ENCODE measurements at places on chromosomes 6 and 20.

DNA sequence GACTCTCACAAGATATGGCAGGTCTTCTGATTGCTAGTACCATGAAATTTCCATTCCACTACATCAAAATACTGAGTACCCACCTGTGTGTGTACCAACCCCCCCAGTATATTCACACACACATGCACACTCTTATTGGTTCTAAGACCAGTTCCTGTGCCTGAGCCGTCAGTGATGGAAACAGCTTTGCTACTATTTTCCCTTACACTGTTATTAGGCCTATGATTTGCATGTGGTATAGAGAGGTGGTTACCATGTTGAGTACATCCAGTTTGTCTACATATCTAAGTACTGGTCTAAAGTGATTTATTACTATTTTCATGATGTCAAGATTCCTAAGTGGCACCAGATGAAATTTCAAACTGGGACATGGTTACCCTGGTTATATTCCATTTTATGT is 459.9 kb downstream of the BCKDHB start:
- no peak for DNase-seq

DNA sequence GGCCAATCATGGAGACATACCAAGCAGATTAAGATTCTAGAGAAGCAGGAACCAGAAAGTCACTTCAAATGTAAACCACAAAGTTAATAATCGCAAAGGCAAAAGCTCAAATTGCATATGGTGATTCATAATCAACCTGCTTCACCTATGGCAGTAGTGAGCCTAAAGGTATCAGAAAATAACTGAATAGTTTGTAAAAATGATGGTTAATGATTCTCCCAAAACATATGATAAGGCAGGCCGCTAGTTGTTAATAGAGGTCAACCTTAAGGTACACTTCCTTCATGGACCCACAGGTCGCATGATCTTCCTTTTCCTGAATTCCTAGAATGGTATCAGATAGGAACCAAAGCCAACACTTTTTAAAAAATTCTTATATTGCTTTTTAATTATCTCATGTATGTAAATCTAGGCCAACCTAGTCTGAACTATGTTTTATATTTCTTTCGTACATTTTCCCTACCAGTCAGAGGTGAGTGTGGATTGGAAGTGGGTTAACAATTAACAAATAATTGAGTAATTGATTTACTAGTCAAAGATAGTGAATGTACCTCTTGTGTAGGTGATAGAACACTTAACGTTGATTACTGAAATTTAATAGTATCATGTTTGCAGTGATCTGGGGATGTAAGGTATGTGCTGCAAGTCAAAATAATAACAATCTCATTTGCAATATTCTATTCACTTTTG is 16.4 kb downstream of the TAAR2 start:
- DNase-seq, result no peak

- no peak for DNase-seq
Measured at GRCh38 chr6:133288662-133289061, 47.5 kb downstream of the EYA4 start.

- no peak for DNase-seq
Measured at GRCh38 chr20:13526551-13526950, 112.2 kb downstream of the TASP1 start.

DNA sequence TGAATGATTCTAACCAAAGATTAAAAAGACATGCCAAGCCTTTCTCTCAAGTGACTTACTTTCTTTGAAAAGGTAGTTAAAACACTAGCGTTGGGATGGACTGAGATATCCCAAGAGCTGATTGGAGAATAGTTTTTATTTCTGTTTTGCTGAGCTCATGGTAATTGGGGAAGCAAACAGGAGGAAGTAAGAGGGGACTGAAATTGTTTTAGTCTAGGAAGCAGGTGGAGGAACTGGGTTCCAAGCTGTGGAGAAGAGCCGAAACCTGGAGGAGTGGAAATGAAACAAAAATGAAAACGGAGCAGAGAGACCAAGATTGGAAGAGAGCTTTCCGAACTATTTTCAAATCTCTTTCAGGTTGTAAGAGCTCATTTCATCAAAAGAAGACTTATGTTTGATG is 59.9 kb upstream of the TENT5A start:
- no peak for DNase-seq

GRCh38 chr6:127518191-127518709 is 885 bp downstream of the MTCL3 start:
- no peak for DNase-seq

DNA sequence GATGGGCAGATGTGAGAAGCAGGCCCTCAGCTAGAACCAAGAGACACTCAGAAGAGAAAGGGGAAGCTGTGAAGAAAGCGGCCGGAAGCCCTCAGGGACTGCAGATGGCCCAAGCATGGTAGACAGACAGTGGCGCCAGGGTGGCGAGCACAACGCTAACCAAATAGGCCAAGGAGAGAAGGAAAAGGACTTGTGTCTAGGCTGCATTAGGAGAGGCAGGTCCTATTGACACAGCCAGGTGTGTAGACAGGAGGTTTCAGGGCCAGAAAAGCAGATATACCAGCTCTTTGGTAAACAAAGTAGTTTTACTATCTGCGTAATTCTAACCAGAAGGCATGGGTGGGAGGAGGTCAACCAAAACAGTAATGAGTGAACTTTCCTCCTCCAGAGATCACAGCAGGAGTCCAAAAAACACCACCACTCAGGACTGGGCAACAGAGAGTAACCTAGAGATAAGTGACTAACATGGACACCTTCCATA is 15.8 kb upstream of the MAP7 start:
- no peak for DNase-seq

GRCh38 chr6:105359419-105360370 is 43.2 kb downstream of the PREP start:
- no peak for DNase-seq

DNA sequence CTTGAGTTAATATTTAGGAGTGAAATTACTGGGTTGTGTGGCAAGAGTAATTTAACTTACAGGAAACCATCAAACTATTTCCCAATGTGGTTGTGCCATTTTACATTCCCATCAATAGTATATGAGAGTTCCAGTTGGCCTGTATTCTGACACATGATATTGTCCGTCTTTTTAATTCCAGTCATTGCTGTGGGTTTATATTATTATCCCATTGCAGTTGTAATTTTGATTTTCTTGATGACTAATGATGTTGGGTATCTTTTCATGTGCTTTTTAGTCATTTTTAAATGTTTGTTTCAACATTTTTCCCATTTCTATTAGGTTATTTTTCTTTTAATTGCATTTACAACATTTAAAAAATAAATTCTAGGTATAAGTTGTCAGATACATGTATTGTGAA is 614.0 kb downstream of the UTRN start:
- no peak for DNase-seq

DNA sequence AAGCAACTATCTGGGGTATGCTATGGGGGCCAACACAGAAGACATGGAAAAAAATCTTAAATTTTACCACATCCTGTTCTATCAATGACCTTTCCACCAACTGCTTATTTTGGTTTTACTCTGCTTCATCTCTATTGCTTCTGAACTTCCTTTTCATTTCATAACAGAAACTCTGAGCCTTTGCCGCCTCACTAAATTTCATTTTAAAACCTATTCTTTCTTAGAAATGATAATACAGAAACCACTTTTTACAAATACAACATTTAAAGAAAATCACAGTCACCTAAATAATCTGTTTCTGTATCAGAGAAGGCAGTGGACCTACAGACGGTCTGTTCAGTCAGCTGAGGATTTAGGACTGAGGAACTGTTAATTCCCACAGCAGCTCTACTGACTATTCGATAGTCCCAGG is 117.5 kb downstream of the KCNQ5 start:
- DNase-seq, result no peak

GRCh38 chr6:131741688-131742393 is 31.0 kb upstream of the CTAGE9 start:
- DNase-seq, result no peak

DNA sequence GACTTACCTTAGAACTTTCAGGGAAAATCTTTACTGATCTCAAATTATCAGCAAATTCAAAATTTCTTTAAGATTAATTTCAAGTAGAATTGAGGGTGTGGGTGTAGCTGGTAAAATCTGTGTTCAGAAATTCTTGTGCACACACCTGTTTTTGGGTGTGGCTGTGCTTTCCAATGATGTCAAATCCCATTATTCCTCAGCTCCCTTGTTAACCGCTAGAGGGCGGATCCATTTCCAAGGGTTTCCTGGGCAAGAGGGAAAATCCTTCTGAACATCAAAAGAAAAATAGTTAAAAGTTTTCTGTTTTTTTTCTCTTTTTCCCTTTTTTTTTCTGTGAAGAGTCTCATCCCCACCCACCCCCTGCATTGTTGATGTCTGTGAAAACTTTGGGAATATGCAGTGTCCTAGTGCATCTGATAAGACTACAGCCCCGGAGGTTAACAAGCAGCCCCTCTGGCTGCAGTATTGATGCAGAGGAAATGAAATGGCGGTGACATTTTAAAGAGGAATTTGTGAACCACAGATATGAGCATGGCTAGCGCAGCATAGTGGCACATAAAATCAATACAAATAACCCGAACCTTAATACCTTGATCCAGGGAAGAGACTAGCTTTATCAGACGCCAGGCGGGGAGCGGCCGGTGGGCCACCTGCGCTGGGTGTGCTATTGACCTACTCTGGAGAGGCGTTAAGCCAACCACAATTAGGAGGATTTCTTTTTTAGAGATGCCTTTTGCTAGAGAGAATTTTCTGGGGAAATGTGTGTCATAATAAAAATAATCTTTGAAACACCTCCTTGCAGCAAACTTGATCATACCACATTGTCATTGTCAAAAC is 130.9 kb downstream of the FOXA2 start:
- DNase-seq, result no peak

GRCh38 chr20:32980131-32980941 is 23.9 kb downstream of the SUN5 start:
- no peak for DNase-seq

GRCh38 chr20:57495978-57496377 is 29.0 kb downstream of the CTCFL start:
- no peak for DNase-seq

GRCh38 chr20:25059866-25060465 is 2.0 kb upstream of the ACSS1 start:
- DNase-seq, result no peak

DNA sequence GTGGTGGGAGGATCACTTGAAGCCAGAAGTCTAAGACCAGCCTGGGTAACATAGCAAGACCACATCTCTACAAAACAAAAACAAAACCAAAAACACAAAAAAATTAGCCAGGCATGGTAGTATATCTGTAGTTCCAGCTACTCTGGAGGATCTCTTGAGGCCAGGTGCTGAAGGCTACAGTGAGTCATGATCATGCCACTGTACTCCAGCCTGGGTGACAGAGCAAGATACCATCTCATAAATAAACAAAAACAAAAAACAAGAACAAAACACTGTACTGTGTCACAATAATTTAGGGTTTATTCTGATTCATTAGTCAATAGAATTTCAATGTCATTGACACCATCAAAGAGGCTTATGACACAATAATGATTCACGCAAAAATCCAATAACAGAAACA is 1121.7 kb upstream of the MAP3K7 start:
- no peak for DNase-seq
